ENCODE measurements at places on chromosomes 1 and 21. TPM values are rescaled to one million over a fixed set of nuclear protein-coding genes. Genes with fewer than 3 reads are reported as not detected.

Gene SYCP1
- polyA plus RNA-seq: not detected

Gene TAL1
- polyA plus RNA-seq: 0.55 TPM

Gene CYP4A22
- not detected for polyA plus RNA-seq

Gene PGBD2
- polyA plus RNA-seq: 5.8 TPM

DNA sequence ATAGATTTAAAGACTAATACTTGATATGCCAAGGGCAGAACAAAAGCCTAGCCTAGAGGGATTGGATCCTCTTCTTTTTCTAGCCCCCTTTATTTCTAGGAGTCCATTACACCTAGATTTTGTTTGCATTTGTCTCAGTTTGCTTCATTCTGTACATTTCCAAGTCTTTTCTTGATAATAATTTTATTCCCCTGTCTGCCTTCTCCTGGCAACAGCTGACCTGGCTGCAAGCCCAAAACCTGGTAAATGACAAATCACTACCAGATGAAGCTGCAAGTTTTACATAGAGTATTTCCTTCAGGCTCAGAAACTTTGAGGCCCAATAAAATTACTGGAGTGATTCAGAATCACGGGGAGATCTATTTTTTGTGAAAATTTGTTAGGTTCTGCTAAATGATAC is 36.5 kb upstream of the LHX8 start:
- no peak overlapping the region for H3K27ac ChIP-seq
- no peaks in the 10 kb centered on the region for H3K27me3 ChIP-seq
- DNase-seq: peak; percentile 15
- H3K4me1 ChIP-seq: no peaks in the 10 kb centered on the region
- H3K36me3 ChIP-seq: no peaks in the 10 kb centered on the region

DNA sequence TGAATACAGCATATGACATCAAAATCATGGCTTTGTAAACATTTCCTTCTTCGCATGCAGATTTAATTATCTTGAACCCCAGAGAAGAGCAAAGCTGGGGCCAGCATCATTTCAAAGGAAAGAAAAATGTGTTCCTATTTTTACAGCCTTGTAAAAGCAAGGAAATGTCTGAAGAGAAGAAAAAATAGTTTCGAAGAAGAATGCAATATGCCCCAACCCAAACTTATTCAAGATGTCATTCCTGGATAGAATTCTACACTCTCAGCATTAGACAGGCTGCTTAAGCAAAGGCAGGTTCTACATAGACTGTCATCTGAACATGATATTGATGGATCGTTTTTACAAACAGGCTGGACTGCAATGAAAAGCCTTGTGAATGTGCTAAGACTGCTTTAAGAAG is 900.8 kb downstream of the TTLL7 start:
- no peak overlapping the region for H3K27ac ChIP-seq
- no peak for DNase-seq
- H3K27me3 ChIP-seq: no peaks in the 10 kb centered on the region
- H3K4me1 ChIP-seq: peaks cover 31% of the 10 kb centered on the region

Gene LRRC40
- 25.0 TPM for polyA plus RNA-seq

DNA sequence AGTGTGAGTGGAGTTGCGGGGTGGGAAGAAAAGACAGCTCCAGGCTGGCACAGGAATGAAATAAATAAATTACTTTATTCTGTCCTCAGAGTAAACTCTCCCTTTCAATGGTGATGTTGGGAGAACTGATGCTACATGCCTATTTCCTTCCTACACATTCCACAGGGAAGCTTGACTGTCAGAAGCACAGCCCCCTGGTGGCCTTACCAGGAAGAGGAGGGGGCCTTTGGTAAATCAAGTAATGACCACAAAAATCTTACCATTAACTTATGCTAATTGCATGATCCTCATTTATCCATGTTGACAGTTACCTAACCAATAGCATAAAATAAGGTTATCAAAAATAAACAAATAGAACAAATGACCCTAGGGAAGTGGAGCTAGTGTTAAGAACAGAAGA is 605.0 kb upstream of the PKN2 start:
- peak; percentile 66 for DNase-seq
- no peaks in the 10 kb centered on the region for H3K36me3 ChIP-seq
- H3K4me1 ChIP-seq: no peaks in the 10 kb centered on the region
- H3K4me3 ChIP-seq: no peak overlapping the region
- H3K27ac ChIP-seq: no peak overlapping the region

GRCh38 chr21:46544003-46544402 is 60.9 kb downstream of the S100B start:
- DNase-seq: no peak
- no peaks in the 10 kb centered on the region for H3K27me3 ChIP-seq
- no peak overlapping the region for H3K4me3 ChIP-seq
- peaks cover 33% of the 10 kb centered on the region for H3K36me3 ChIP-seq
- no peak overlapping the region for H3K27ac ChIP-seq
- peaks cover 12% of the 10 kb centered on the region for H3K4me1 ChIP-seq

Gene C1orf21
- 26.8 TPM for polyA plus RNA-seq

GRCh38 chr1:47424336-47424982 is 8.4 kb downstream of the FOXE3 start:
- DNase-seq: peak; percentile 64
- H3K36me3 ChIP-seq: no peaks in the 10 kb centered on the region
- no peaks in the 10 kb centered on the region for H3K4me1 ChIP-seq
- H3K27ac ChIP-seq: no peak overlapping the region

GRCh38 chr1:48005253-48006117 is 8.3 kb upstream of the TRABD2B start:
- H3K27me3 ChIP-seq: no peaks in the 10 kb centered on the region
- no peak overlapping the region for H3K27ac ChIP-seq
- H3K36me3 ChIP-seq: no peaks in the 10 kb centered on the region
- no peak overlapping the region for H3K4me3 ChIP-seq
- DNase-seq: no peak

DNA sequence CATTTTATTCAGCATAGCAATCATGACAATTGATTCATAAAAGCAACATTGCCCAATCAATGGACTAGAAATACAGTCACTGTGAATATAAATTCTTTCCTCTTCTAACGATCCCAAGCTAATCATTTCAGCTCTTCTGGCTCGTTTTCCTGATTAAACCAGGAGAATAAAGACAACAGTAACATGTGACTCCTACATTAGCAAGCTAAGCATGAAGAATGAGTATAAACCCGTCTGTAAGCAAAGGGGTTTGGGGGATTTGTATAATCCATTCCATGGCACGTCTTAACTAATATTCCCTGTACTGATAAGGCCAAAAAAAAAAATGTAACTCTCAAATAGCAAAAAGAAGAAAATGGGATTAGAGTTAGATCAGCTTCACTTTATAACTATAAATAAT is 21.6 kb downstream of the IRF2BP2 start:
- peaks cover 27% of the 10 kb centered on the region for H3K4me1 ChIP-seq
- no peak for DNase-seq

- no peak overlapping the region for H3K4me3 ChIP-seq
- H3K36me3 ChIP-seq: no peaks in the 10 kb centered on the region
- DNase-seq: peak; percentile 73
- H3K27me3 ChIP-seq: no peaks in the 10 kb centered on the region
Measured at GRCh38 chr1:98991127-98992012, 13.3 kb downstream of the PLPPR5 start.

Gene REN
- polyA plus RNA-seq: 3.5 TPM

Gene TEX38
- 1.4 TPM for polyA plus RNA-seq

Gene OLFML2B
- not detected for polyA plus RNA-seq

DNA sequence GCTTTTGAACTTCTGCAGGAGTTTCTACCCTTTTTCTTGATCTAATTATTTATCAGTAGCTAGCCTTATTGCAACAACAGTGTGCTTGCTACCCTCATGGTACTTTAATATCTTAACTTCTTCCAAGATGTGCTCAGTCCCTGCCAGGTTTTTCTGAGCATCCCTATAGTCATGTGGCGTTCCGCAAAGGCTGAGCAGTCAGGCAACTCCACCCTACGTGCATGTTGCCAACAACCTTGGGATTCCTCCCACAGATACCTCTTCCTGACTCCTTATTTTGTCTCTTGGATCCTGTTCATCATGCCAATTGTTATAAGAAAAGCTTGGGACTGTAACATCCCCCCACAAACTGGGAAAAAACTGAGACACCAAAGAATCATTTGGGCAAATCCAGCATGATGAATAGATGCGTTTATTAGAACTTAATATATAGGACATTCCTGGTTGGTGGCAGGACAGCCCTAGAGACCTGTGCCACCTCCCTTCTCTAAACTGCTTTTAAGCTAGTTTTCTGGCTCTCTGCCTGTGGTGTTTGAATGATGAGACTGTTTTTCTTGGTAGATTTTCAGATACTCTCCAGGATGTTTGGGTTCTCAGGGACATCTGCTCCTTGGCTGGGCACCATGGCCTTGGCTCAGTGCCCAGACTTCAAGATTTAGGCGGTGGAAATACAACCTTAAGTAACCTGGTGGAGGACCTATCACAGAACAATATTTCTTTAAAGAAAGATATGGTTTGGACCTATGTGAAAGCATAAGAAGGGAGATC is 27.1 kb upstream of the KCTD3 start:
- no peaks in the 10 kb centered on the region for H3K27me3 ChIP-seq
- no peak overlapping the region for H3K4me3 ChIP-seq

Gene CHI3L1
- 1.4 TPM for polyA plus RNA-seq

- peak overlapping the region; percentile 88 for H3K27ac ChIP-seq
- peaks cover 42% of the 10 kb centered on the region for H3K4me1 ChIP-seq
- no peak overlapping the region for H3K4me3 ChIP-seq
- no peaks in the 10 kb centered on the region for H3K36me3 ChIP-seq
- H3K27me3 ChIP-seq: no peaks in the 10 kb centered on the region
- peak; percentile 66 for DNase-seq
Measured at GRCh38 chr1:85554630-85555327, 25.8 kb upstream of the CCN1 start.

Gene FLG2
- polyA plus RNA-seq: not detected

GRCh38 chr1:16321176-16321867 is 31.0 kb downstream of the FBXO42 start:
- H3K4me3 ChIP-seq: no peak overlapping the region
- H3K4me1 ChIP-seq: no peaks in the 10 kb centered on the region
- H3K27me3 ChIP-seq: no peaks in the 10 kb centered on the region
- H3K36me3 ChIP-seq: no peaks in the 10 kb centered on the region

DNA sequence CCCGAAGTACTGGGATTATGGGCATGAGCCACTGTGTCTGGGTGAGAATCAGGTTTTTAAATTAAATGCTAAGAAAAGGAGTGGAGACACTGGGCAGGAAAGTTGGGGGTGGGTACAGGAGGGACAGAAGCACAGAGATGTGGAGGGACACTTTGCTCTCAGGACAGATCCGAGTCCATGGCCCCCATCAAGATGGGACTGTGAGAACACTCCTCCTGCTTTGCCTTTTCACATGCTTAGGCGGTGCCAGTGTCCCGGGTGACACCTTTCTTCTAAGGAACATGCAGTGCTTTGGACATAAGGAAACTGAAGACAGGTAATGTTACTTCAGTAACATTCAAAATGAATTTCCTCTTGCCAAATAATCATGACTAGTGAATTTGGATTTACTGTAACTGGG is 16.7 kb downstream of the SLC25A33 start:
- H3K4me3 ChIP-seq: no peak overlapping the region
- H3K4me1 ChIP-seq: peaks cover 26% of the 10 kb centered on the region
- H3K27ac ChIP-seq: no peak overlapping the region
- DNase-seq: no peak

Gene TESK2
- polyA plus RNA-seq: 8.4 TPM

GRCh38 chr1:155253797-155254196 is 1.5 kb downstream of the ENTREP3 start:
- peak overlapping the region; percentile 54 for H3K27ac ChIP-seq
- peaks cover 9% of the 10 kb centered on the region for H3K36me3 ChIP-seq
- no peaks in the 10 kb centered on the region for H3K27me3 ChIP-seq
- peaks cover 30% of the 10 kb centered on the region for H3K4me1 ChIP-seq
- DNase-seq: no peak

GRCh38 chr1:100458661-100459357 is 79.1 kb upstream of the GPR88 start:
- no peaks in the 10 kb centered on the region for H3K36me3 ChIP-seq
- no peaks in the 10 kb centered on the region for H3K27me3 ChIP-seq
- H3K4me3 ChIP-seq: no peak overlapping the region
- H3K27ac ChIP-seq: peak overlapping the region; percentile 55
- H3K4me1 ChIP-seq: peaks cover 11% of the 10 kb centered on the region

DNA sequence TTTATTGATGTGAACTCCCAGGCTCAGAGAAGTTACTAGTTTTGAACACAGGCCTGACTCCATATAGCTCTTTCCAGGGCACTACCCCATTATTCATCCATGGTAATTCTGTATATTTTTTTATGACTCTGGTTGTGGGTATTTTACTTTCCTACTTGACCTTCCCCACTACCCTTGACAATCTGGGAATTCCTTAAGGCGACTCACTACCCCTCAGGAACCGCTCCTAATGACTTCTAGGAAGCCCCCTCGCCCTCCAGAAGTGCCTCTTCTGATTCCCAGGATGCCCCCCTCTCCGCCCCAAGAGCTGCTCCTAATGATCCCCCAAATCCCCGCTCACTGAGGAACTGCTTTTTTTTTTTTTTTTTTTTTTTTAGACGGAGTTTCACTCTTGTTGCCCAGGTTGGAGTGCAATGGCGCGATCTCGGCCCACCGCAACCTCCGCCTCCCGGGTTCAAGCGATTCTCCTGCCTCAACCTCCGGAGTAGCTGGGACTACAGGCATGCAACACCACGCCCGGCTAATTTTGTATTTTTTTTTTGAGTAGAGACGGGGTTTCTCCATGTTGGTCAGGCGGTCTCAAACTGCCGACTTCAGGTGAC is 972 bp upstream of the KDM4A start:
- H3K27ac ChIP-seq: peak overlapping the region; percentile 82
- DNase-seq: no peak
- H3K4me1 ChIP-seq: peaks cover 14% of the 10 kb centered on the region
- peaks cover 6% of the 10 kb centered on the region for H3K36me3 ChIP-seq
- no peaks in the 10 kb centered on the region for H3K27me3 ChIP-seq

DNA sequence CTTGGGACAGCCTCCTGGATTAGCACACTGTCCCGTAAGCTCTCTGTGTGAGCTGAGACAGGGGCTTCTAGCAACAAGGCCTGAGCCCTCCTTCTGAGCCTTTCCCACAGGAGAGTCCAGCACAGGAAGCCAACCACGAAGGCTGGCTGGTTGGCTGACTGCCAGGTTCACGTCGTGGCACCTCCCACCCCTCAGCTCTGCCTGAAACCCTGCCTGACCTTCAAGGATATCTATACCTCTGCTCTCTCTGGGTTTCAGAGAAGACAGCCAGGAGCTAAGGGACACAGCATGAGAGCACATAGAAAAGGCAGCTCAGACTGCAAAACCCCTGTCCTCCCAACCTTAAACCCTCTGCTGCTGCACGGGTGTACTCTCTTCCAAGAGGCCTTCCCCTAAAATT is 13.9 kb downstream of the DLGAP3 start:
- no peak overlapping the region for H3K27ac ChIP-seq
- peaks cover 5% of the 10 kb centered on the region for H3K27me3 ChIP-seq
- no peaks in the 10 kb centered on the region for H3K4me1 ChIP-seq
- no peaks in the 10 kb centered on the region for H3K36me3 ChIP-seq
- H3K4me3 ChIP-seq: no peak overlapping the region
- DNase-seq: no peak

Gene NTMT2
- 0.55 TPM for polyA plus RNA-seq

Gene NECTIN4
- polyA plus RNA-seq: not detected

- no peak overlapping the region for H3K4me3 ChIP-seq
- H3K4me1 ChIP-seq: peaks cover 3% of the 10 kb centered on the region
- H3K27me3 ChIP-seq: no peaks in the 10 kb centered on the region
- peak; percentile 9 for DNase-seq
Measured at GRCh38 chr21:31798842-31799704, 67.2 kb upstream of the SCAF4 start.
